ENCODE measurements at places on chromosomes 11 and 22. TPM values are rescaled to one million over a fixed set of nuclear protein-coding genes. Genes with fewer than 3 reads are reported as not detected.

DNA sequence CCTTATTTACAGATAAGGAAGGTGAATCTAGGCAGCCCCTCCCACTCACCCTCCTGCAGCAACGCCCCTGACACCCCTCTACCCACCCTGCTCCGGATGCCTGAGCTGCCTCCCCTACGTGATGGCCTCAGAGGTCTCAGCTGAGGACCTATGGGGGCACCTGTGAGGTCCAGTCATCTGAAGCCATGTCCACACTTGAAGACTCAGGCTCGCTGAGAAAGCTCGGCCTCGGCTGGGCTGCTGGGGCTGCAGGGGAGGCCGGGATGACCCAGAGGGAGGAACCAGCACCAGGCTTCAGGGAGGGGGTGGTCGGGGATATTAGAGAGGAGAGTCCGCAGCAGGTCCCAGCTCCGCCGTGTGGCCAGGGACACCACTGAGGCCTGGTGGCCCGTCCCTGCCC is 92.8 kb downstream of the BRD1 start:
- H3K36me3 ChIP-seq = no peaks in the 10 kb centered on the region
- no peaks in the 10 kb centered on the region for H3K27me3 ChIP-seq
- H3K4me1 ChIP-seq = no peaks in the 10 kb centered on the region
- H3K4me3 ChIP-seq = no peak overlapping the region

GRCh38 chr11:9759519-9760192 is 95.8 kb downstream of the SWAP70 start:
- peak overlapping the region; percentile 69 for H3K4me3 ChIP-seq
- H3K27me3 ChIP-seq = no peaks in the 10 kb centered on the region
- DNase-seq = peak; percentile 99
- H3K27ac ChIP-seq = peak overlapping the region; percentile 95
- H3K36me3 ChIP-seq = no peaks in the 10 kb centered on the region
- H3K4me1 ChIP-seq = peaks cover 49% of the 10 kb centered on the region

Gene OR6A2
- total RNA-seq = 0.59 TPM

Gene DBX1
- not detected for total RNA-seq

DNA sequence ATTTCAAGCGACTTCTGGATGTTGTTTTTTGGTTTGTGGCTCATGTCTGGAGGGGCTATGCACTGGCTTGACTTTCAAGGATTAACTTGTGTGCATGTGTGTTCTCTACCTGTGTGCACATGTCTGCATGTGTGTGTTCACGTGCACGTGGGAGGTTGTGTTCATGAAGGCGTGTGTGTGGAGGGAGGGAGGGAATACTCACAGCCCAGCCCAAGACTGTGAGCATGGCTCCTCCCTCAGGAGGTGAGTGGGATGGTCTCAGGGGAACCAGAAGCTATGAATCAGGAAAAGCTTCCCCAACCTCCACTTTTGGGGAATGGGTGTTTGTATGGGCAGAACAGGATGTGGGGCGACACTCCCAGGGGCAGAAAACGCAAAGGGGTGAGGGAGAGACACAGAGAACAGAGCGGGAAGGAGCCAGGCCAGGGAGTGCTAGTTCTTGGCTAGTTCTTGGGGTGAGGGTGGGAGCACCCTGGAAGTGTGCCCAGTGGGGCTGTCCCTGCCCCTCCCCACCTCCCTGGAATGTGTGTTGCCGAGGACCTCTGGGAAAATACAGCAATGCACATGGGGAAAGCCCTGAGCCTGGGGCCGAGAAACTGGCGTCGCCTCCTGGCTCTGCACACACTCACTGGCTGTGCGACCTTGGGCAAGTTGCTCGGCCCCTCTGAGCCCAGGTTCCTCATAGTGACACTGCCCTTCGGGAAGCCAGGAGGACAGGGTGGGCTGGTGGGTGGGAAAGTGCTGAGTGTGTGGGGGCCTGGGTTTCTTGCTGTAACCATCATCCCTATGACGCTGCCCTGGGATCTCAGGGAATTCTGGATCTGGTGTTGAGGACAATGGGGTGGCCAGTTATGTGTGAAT is 16.9 kb upstream of the ALX4 start:
- H3K4me1 ChIP-seq = no peaks in the 10 kb centered on the region
- no peaks in the 10 kb centered on the region for H3K36me3 ChIP-seq
- H3K4me3 ChIP-seq = no peak overlapping the region
- peaks cover 76% of the 10 kb centered on the region for H3K27me3 ChIP-seq
- no peak overlapping the region for H3K27ac ChIP-seq

GRCh38 chr11:35735411-35735810 is 72.8 kb downstream of the TRIM44 start:
- DNase-seq = no peak
- H3K27me3 ChIP-seq = no peaks in the 10 kb centered on the region
- H3K27ac ChIP-seq = no peak overlapping the region
- no peak overlapping the region for H3K4me3 ChIP-seq
- peaks cover 14% of the 10 kb centered on the region for H3K36me3 ChIP-seq

DNA sequence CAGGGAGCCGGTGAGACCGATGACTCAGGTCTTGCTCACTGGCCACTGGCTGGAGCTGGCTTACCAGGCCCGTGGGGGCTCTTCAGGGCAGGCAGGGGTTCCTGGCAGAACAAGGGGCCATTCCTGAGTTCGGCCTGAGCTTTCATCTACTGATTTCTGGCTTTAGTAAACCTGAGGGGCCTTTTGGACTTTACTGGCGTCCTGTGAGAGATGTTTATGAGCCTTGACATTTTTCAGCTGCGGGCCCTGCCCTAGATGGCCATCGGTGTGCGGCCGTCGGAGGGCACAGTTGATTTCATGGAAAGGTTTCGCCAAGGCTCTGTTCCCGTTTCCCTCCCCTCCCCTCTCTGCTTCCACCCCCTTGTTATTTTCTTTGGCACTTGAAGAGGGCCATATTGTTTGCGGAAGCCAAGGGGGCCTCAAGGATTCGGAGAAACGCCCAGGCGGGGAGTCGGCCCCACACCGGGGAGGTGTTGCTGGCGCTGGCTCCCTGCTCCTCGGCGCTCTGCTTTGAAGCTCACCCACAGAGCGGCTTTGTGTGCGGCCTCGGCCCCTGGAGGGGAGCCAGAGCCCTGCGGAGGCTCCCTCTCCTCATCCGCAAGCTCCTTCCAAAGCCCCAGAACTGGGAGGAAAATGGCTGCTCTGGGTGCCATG is 17.7 kb downstream of the ELF5 start:
- no peak overlapping the region for H3K4me3 ChIP-seq
- DNase-seq = no peak

GRCh38 chr22:42444077-42444904 is 12.1 kb upstream of the NFAM1 start:
- H3K36me3 ChIP-seq = no peaks in the 10 kb centered on the region
- H3K4me1 ChIP-seq = peaks cover 24% of the 10 kb centered on the region
- peak; percentile 94 for DNase-seq
- peak overlapping the region; percentile 73 for H3K4me3 ChIP-seq

DNA sequence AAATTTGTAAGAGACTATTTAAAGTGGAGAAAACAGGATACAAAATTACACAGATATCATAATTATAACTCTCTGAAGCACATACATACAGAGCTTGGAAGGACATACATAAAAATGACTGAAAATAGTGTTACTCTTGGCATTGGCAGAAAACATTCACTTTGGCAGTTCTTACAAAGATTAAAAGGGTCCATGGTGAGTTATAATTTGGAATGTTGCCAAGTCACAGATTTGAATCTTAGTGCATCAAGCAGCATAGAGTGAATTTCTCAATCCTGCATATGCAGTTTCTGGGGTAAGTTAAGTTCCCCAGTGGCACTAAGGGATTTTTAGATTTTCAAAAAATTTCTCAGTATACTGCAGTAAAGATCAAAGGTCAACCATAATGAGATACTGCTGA is 115.9 kb downstream of the CCDC81 start:
- no peaks in the 10 kb centered on the region for H3K36me3 ChIP-seq
- H3K27me3 ChIP-seq = no peaks in the 10 kb centered on the region
- no peak overlapping the region for H3K4me3 ChIP-seq
- H3K27ac ChIP-seq = no peak overlapping the region
- H3K4me1 ChIP-seq = no peaks in the 10 kb centered on the region

GRCh38 chr22:23524226-23524625 is 55.9 kb downstream of the IGLL1 start:
- peaks cover 13% of the 10 kb centered on the region for H3K4me1 ChIP-seq
- no peak overlapping the region for H3K27ac ChIP-seq
- no peak overlapping the region for H3K4me3 ChIP-seq
- no peaks in the 10 kb centered on the region for H3K27me3 ChIP-seq

DNA sequence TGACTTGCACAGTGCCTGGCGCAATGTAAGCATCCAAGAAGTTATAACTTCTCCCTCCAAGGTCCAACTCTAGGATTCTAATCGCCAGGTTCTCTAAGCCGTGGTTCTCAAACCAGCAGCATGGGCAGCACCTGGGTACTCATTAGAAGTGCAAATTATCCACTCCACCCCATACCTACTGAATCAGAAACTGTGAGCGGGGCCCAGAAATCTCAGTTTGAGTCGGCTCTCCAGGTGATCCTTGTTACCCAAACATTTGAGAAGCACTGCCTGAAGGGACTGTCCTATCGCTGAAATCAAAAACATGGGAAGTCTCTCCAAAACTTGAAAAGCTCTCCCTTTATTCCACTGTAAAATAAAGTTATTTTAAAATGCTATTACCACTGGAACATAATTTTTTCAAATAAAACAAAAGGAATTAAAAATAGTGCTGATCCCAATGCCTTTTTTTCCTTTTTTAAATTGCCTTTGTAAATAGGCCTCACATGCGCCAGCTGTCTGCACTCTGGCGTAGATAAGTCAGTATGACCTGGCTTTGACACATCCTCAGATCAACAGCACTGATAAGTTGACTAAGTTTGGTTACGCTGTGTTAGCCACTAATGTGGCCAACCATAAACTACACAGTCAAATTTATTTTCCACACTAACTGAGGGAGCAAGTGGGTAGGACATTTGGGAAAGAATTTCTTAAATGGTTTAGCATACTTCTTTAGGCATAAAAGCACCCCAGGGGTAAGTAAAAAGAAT is 8.4 kb upstream of the CTR9 start:
- peaks cover 12% of the 10 kb centered on the region for H3K4me1 ChIP-seq
- peak; percentile 88 for DNase-seq
- no peaks in the 10 kb centered on the region for H3K36me3 ChIP-seq
- no peaks in the 10 kb centered on the region for H3K27me3 ChIP-seq
- peak overlapping the region; percentile 26 for H3K27ac ChIP-seq

- H3K27me3 ChIP-seq = no peaks in the 10 kb centered on the region
- no peak overlapping the region for H3K27ac ChIP-seq
- no peak for DNase-seq
- no peaks in the 10 kb centered on the region for H3K36me3 ChIP-seq
- peaks cover 6% of the 10 kb centered on the region for H3K4me1 ChIP-seq
These were observed 190.9 kb downstream of the KIRREL3 start for GRCh38 chr11:126809514-126810289.

GRCh38 chr11:34299284-34299972 is 58.4 kb downstream of the ABTB2 start:
- no peaks in the 10 kb centered on the region for H3K36me3 ChIP-seq
- H3K4me3 ChIP-seq = no peak overlapping the region
- no peaks in the 10 kb centered on the region for H3K27me3 ChIP-seq
- H3K4me1 ChIP-seq = peaks cover 21% of the 10 kb centered on the region
- DNase-seq = no peak
- H3K27ac ChIP-seq = no peak overlapping the region

Gene RIN1
- total RNA-seq = 27.1 TPM

- DNase-seq = peak; percentile 43
- H3K27ac ChIP-seq = peak overlapping the region; percentile 94
- H3K27me3 ChIP-seq = no peaks in the 10 kb centered on the region
These were observed 1.2 kb upstream of the HSPA8 start for GRCh38 chr11:123062892-123063825.

Gene MMP12
- 0.36 TPM for total RNA-seq

Gene OR5A1
- not detected for total RNA-seq

DNA sequence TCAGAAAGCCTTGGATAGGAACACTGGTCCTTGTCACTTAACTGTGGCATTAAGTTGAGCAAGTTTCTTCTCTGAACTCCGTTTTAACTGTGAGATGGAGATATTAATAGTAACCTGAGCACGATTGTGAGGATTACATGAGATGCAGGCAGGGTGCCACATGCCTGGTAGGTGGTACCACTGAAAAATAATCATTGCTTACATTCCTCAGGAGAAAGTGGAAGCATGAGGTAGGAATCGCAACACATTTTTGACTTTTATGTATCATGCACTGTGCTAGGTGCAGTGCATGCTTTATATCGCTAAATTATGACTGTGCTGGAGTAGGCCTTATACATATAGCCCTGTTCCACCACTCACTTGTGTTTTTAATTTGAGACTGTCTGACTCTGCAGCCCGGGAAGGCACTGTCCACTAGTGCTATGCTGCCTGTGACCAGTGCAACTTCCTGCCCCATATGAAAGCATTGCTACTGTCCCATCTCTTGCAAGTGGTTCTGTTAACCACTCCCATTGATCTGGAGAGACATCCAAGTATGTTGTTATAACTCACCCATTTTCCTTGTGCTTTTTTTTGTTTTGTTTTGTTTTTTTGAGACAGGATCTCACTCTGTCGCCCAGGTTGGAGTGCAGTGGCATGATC is 1.0 kb downstream of the UQCR10 start:
- peak overlapping the region; percentile 81 for H3K4me3 ChIP-seq
- peak; percentile 41 for DNase-seq
- H3K36me3 ChIP-seq = peaks cover 20% of the 10 kb centered on the region
- peaks cover 19% of the 10 kb centered on the region for H3K4me1 ChIP-seq
- H3K27ac ChIP-seq = peak overlapping the region; percentile 80

DNA sequence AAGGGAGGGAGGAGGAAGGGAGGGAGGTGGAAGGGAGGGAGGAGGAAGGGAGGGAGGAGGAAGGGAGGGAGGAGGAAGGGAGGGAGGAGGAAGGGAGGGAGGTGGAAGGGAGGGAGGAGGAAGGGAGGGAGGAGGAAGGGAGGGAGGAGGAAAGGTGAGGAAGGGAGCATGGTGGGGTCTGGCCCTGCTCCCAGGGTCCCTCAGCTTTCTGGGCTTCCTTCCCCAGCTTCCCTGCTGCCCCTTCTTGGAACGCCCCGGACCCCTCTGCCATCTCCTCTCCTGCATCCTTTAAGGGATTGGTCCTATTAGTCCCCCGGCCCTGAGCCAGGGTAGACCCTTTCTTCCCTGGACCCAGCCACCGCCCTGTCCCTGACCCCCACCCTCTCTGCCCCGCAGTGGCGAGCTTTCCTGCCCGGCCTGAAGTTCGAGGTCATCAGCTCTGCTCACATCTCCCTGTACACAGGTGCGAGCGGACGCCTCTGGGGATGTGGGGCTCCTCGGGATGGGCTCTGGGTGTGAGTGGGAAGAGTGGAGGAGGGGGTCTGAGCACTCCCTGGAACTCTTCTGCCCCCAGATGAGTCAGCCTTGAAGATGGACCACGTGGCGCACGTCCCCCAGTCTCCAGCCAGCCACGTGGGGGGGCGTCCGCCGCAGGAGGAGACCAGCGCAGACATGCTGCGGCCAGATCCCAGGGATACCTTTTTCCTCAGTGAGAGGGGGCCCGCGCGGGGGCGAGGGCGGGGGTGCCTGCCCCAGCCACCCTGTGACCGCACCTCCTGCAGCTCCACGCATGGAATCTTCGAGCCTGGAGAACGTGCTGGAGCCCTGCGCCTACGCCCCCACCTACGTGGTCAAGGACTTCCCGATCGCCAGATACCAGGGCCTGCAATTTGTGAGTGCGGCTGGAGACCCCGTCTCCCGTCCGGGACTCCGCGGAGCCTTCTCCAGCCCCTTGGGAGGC is 6.0 kb downstream of the B4GALNT4 start:
- H3K27ac ChIP-seq = no peak overlapping the region
- no peaks in the 10 kb centered on the region for H3K4me1 ChIP-seq
- peak; percentile 80 for DNase-seq
- H3K36me3 ChIP-seq = no peaks in the 10 kb centered on the region
